NCI-H1105 treated with DMSO at 0.1 percent for 48 hours (cell line): ENCODE measurements at places on chromosomes 12 and 14.

- no peak for DNase-seq
These were observed 98.3 kb downstream of the TTC7B start for GRCh38 chr14:90717916-90718315.

GRCh38 chr14:74434294-74434693 lies 8.3 kb upstream of the SYNDIG1L start:
- DNase-seq: no peak

DNA sequence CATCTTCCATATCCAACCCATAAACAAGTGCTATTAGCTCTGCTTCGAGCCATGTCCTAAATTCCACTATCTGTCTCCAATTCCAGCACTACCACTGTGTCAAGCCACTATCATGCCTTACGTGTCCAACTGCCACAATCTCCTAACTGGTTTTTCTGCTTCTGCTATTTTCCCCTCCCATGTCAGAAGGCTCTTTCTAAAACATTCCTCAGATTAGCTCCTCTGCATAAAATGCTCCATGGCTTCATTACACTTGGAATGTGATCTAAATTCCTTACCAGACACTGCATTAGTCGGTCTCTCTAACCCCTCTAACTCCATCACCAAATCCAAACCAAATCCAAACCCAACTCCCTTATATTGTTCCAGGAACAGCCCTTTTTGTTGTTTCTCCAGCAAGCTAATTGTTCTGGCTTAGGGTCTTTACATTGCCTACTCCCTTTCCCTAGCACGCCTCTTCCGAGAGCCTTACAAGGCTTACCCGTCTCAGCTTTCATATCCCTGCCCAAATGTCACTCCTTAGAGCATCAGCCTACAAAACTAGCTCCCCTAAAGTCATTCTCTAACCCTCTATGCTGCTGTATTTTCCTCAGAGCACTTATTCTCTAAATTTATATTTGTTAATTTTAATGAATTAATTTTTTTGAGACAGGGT lies 139.7 kb downstream of the HELB start:
- DNase-seq: no peak

DNA sequence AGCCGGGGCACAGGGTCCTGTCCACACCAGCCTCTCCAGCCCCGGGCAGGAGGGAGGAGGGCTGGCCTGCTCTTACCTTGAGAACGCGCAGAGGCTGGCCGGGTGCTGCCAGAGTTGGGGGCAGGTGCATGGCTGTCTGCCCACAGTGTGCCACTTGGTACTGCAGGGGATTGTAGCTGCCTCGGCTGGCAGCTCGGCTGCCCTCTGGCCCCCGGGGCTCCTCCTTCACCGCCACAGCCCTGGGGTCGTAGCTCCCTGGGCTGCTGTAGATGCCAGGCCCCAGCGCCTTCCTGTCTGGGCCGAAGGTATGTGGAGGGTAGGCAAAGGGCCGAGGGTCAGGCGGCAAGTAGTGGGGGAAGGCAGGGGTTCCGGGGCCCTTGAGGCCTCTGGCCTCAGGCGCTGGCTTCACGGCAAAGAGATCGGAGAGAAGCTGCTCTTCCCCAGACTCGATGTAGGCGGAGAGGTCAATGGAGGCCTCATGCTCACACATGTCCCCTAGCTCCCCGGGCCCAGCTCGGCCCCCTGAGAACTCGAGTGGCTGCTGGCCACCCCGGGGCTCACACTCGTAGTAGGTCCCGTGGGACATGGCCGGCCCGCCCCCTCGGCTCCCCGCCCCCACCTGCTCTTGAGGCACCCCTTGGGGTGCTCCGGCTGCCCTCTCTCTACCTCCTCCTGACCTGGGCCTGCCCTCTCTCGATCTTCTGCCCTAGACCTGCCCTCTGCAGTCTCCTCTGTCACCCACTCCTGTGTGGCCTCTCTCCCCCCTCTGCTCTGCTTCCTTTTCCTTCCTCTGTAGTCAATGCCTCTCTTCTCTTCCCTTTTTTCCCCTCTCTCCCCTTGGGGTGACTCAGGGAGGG lies at the start of gene CEBPE:
Gene CEBPE, minus strand, starts transcription at position 750 of the 857 bp plus-strand sequence. Its CDS starts 164 bp downstream, at position 586.
- DNase-seq: no peak

DNA sequence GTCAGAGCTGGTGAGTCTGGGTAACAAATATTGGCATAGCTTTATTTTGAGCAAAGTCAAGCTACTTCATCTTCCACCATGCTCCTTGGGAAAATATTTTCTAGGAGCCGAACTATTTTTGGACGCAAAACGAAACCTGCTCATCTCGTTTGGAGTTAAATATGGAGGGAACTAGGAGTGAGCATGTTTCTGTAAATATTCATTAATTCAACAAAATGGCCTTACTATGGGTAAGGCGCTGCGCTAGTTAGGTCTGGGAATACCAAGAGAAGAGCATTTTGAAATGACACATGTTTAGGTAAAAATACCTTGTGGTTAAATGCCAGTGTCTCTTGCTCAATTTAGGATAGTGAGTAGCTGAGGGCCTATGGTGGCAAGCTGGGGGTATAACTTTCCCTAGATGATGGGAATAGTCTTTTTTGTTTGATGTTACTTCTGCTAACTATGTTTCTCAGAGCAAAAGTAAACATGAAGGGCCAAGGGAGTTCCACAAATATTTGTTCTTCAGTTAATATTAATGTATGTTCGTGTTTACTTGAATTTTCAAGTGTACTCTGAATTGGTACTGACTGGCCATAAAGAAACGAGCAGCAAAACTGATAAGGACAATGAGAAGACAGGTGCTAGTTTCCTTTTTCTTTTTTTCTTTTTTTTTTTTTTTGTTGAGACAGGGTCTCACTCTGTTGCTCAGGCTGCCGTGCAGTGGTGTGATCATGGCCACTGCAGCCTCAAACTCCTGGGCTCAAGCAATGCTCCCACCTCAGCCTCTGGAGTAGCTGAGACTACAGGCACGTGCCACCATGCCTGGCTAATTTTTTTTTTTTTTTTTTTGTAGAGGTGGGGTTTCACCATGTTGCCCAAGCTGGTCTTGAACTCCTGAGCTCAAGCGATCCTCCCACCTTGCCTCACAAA lies 77.7 kb downstream of the MAP1LC3B2 start:
- peak; percentile 46 for DNase-seq

GRCh38 chr14:100547633-100548294 lies 39.5 kb downstream of the BEGAIN start:
- DNase-seq: no peak

DNA sequence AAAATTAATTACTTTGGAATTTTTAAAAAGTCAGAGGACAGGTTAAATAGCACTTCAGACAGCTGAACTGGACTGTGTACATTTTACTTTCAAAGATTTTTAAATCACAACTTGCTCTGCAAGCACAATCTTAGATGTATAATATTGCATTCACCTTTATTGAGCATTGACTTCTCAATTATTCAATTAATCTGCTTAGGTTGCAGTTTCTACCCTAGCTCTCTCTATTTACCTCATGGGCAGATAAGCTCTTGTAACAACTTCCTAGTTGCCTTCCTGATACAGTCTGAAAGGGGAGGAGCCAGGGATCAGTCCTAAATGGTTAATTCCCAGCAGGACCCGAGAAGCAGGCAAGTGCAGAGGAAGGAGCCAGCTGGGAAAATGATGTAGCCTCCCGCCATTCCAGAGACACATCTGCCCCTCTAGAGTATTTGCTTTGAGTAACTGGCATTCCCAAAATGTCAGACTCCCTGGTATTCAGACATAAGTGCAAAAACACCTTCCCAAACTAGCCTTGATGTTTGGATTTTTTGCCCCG lies 302.8 kb downstream of the GALC start:
- DNase-seq: no peak

DNA sequence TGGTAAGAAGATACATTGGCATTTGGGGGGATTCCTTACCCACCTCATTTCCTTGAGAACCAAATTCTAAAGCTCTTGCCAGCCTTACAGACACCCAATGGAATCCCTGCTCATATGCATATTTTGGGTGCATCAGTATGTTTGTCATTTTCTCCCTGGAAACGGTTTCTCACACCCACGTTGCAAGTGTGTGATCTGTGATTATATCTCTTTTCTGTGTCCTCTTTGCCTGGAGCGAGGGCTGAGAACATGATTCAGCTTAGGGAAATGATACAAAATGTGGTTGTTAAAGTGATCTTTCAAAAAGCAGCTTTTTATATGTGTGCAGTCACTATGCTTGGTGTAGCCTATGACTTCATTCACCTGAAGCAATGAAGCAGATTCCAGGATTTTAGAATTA lies 52.0 kb downstream of the KCNMB4 start:
- no peak for DNase-seq

GRCh38 chr12:65296508-65297265 lies 18.2 kb downstream of the MSRB3 start:
- DNase-seq: no peak

- no peak for DNase-seq
These were observed 736 bp downstream of the C14orf39 start for GRCh38 chr14:60485057-60485597.

DNA sequence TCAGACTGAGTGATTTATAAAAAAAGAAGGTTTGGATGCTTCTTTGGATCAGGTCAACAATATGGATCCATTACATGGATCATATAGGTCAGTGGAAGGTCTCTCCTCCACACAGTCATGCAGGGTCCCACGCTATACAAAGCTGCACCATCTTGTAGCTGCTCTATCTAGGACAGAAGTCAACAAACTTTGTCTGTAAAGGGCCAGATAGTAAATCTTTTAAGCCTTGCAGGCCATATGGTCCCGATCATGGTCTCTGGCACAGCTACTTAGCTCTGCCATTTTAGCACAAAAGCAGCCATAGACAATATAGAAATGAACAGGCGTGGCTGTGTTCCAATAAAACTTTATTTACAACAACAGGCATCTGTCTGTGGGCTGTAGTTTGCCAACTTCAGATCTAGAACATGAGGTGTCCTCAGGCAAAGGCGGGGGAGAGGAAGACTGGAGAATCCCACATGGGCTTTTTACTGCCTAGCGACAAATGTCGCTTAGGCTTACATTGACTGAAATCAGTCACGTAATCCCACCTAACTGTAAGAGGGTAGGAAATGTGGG lies 36.7 kb downstream of the TMEM233 start:
- DNase-seq: no peak

DNA sequence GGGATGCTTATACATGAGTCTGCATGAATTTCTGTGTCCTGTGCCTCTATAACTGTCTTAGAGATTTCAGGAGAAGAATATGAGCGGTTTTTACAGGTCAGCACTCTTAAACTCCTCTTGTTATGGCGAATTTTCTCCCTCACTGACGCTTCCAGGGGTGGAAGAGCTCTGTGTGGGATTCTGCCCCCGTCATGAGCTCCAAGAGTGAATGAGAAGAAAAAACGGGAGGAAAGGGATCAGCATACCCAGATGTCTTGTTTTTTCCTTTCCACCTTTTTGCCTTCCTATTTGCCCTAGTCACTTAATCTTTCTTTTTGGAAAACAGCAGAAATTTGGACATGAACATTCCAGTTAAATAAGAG lies 651 bp downstream of the PFKM start:
- DNase-seq: no peak

DNA sequence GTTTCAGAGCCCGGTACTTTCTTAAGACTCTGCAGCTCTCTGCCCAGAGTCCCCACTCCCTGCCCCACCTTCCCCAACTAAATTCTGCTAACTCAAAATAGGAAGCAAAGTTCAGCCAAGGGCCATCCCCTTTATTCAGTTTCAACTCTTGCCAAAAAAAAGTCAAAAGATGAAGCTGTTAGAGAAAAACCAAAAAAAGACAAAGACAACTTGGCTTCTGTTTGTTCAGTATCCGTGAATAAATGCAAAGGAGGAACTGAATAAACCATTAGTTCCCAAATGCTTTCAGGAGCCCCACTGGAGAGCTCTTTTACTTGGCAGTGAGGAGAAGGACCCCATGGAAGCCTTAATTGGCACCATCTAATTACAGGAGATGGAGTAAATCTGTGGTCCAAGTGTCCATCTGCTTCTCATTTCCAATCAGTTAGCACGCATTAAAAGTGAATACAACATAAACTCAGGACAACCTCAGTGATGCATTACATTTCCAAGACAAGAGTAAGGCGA lies 155.4 kb upstream of the GZMB start:
- DNase-seq: no peak

DNA sequence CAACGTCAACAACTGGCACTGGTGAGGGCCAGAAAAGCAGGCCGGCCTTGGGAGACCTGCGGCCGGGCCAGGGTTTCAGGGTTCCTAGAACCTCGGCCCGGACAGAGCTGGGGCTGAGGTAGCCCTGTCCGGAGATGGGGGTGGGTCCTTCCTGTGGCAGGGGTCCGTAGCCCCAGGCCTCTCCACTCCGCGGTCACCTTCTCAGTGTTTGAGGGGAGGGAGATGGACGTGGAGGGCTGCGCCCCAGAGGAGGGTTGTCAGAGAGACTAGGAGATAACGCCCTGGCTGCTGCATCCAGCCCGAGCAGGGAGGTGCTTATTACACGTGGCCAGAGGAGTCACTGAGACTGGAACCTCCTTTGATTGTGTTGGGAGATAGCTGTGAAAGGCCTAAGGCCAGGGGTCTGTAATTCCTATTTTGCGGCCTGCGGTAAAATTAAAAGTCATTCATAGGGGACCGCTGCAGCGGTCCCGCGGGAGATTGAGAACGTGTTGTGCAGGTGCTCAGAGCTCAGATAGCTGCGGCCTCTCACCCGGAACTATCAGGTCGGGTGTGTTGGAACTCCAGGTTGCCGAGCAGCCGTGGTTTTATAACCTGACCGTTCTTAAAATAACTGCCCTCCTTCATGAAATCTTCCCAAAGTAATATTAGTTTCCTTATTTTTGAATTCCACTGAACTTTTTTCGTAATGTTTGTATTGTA lies 507 bp downstream of the AHSA1 start:
- DNase-seq: peak; percentile 34

DNA sequence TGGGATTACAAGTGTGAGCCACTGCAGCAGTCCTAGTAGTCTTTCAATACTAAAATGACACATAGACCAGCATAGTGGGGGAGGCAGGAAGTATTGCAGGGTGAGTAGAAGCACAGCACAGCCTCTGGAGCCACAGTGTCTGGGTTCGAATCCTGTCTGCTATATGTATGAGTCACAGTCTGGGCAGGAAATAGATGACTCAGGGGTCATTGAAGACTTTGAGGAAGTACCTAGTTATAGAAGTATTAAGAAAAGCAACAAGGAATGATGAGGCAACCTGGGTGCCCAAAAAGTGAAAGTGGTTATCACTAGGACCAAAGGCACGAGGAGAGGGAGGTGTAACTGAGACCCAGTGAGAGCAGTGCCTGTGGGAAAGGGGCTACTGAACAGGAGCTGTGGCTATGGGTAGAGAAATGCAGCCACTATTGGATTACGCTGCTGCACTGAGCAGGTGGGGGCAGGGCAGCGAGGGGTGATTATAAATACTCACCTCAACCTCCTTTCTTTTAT lies 124.0 kb downstream of the PDE3A start:
- no peak for DNase-seq
